ENCODE measurements at places on chromosomes 4 and X.
A peak's percentile ranks its signal among the peaks of the same experiment; 100 is the strongest.

DNA sequence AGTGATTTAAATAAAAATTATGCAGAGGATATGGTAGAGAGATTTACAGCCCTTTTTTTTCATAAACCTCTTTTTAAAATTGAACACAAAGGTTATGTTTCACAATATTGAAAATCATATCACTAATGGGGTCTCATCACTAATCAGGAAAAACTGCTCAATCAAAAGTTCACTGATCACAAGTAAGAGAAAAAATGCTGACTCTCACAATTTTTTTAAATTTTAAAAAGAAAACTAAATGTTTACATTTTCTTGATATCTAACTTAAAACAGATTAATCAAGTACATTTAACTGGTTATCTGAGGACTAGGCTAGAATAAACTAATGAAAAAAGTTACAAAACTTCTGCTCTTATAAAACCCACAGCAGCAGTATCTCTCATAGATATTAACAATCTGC lies 8.5 kb downstream of the LAMTOR3 start:
- DNase-seq, result no peak

GRCh38 chr4:74397748-74398426 lies 32.9 kb downstream of the EREG start:
- DNase-seq, result no peak

- no peak for DNase-seq
These were observed 69.9 kb downstream of the COX7B2 start for GRCh38 chr4:46839128-46839527.

DNA sequence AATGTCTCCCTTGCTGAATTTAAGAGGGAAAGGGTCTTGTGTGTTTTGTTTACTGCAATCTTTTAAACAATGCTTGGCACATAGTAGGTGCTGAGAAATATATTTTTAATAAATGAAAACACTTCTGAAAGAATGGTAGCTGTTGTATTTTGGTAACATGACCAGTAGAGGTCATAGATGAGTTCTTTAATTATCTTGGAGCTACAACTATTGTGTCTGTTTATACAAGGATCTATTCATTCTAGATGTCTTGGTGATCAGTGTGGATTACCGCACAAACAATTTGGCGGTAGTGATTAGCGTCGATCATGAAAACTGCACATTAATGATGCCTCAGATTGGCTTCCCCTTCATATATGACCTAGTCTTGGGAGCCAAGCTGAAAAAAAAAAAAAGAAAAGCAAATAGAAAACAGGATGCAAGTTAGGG lies 21.4 kb upstream of the SCRG1 start:
- no peak for DNase-seq

GRCh38 chr4:109588176-109588575 lies 28.1 kb downstream of the MCUB start:
- peak; percentile 25 for DNase-seq
